ENCODE measurements at places on chromosomes 1 and 21.

DNA sequence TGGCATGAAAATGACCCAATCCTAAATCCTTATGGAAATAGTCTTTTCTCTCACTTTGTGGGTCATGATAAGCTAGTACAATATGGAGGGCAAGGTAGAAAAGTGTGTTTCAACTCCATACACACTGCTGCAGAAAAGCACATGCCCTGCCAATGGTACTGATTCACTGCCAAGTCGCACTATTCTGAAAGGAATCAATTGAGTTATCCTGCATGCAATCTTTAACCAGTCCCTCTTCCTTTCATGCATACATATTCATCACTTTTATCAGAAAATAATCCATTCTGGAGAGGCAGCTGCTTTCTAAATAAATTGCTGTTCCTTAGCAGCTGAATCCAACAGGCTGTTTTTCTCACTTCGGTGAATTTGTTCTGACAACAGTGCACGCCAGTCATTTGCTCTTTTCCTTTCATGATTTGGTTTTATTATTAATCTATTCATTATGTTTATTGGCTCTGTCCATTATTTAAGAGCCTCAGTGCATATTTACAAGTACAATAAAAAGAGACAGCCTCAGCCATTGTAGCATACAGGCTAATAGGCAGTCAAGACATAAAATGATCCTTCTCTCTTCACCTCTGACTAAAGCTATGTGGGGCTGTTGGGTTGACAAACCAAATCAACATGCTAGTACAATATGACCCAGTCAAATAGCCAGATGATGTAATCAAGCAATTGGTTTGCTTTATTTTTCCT is 108.8 kb downstream of the CHD1L start:
- no peak for DNase-seq

DNA sequence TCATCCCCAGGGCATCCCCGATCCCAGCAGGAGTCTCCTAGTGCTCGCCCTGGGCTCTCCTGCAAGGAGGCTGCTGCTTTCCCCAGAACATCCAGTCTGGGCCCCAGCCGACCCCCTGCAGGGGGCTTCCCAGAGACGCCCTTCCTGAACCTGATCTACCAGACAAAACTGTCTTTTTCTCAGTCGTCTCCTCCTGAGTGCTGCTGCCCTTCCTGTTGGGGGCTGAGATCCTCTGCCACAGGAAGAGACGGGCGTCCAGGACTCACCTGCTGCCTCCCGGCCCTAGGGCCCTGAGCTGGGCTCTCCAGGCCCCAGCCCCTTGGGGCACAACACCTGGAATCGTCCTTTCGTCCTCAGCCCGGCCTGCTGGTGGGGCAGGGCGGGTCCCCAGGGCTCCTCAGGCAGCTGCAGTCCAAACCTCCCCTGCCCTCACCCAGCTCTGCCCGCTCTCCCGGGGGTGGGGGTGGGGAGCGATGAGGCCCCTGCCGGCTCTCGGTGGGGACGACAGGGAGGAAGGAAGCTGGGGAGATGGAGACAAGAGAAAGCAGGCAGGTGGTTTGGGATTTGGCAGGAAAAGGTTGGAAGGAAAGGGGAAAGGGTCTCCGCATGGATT is 36.9 kb downstream of the TP73 start:
- DNase-seq, result no peak

- DNase-seq, result no peak
These were observed 1.3 kb upstream of the KRTAP10-11 start for GRCh38 chr21:44644878-44645277.

DNA sequence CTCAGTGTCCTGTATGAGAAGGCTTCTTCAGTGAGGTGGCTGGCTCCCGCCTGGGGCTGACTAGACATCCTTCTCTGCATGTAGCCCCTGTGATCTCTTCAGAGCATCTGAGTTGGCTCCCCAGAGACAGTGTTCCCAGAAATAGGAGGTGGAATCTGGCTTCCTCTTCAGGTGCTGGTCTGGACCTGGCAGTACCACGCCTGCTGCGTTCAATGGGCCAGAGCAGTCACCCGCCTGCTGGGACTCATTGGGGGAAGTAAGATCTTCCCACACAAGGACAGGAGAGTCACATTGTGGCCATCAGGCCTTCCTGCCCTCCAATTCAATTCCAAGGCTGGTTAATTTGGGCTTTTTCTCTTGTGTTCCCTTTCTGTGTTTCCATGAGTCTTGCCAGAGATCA is 51.0 kb downstream of the ADARB1 start:
- no peak for DNase-seq

GRCh38 chr21:16535626-16536025 is 805.8 kb downstream of the USP25 start:
- DNase-seq, result no peak

DNA sequence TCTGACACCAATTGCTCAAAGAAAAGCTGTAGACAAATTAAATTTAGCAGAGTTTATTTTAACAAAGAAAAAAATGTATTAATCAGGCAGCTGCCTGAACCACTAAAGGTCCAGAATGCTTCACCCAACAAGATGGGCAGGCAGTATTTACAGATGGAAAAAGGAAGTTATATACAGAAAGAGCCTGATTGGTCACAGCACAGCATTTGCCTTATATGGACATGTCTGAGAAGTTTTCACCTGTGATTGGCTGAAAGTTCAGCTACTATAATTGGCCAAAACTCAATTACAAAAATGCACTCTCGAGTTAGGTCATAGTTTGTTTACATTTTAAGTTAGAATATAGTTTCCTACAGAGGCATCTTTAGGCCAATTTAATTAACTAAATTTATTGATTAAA is 15.1 kb upstream of the FMO1 start:
- no peak for DNase-seq

DNA sequence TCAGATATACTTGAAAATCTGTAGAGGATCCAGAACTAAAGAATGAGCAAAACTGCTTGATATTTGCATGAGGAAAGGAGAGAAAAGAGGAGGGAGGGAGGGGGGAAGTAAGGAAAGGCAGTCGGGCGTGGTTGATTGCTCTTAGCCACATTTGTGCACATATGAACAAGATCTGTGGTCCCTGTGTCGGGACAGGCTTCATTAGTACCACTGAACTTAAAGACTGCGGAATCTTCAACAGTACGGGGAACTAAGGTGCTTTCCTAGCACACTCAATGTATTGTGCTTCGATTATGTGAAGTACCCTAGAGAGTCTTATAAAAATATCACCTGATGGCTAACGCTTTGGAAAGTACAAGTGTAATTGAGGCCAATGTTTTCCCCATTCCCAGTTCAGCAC is 59.9 kb downstream of the ZBTB18 start:
- no peak for DNase-seq

DNA sequence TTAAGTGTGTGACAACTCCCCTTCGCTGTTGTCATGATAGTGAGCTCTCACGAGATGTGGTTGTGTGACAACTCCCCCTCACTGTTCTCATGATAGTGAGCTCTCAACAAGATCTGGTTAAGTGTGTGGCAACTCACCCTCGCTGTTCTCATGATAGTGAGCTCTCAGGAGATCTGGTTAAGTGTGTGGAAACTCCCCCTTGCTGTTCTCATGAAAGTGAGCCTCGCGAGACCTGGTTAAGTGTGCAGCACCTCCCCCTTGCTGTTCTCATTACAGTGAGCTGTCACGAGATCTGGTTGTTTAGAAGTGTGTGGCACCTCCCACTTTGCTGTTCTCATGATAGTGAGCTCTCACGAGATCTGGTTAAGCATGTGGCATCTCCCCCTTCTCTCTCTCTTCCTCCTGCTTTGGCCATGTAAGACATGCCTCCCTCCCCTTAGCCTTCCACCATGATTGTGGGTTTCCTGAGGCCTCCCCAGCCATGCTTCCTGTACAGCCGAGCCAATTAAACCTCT is 25.1 kb upstream of the LSS start:
- DNase-seq, result no peak

DNA sequence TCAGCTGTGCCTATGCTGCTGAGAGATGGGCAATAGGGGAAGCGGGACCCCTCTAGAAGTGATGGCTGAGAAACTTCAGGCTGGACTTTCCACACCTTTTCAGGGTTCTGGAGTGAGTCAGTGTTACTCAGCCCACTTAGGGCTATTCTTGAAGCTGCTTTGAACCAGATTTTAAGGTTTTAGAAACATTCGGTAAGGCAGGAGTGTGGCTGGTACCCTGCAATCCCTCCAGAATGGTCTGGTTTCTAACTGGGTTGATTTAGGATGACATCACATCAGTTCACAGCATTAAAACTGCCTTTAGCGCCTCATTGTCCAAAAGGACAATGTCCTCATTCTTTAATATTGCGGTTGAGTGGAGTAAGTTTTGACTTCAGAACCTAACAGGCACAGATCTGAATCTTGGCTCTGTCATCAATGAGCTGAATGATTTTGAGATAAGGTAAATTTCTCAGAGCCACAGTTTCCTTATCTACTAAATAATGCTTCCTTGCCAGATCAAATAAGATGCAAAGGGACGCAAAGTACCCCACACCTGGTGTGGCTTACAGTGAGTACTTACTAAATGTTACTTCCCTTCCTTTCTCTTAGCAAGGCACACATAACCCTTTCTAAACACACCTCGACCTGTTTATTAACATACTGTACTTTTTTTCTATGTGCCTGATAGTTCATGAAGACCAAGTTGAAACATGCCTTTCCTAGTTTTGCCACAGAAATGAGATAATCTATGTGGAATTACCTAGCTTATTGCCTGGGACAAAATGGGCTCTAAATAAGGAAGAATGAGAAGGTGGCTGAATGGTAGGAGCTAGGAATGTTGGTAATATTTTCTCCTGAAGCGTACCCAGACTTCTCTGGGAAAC is 209.8 kb downstream of the ROR1 start:
- DNase-seq, result no peak

DNA sequence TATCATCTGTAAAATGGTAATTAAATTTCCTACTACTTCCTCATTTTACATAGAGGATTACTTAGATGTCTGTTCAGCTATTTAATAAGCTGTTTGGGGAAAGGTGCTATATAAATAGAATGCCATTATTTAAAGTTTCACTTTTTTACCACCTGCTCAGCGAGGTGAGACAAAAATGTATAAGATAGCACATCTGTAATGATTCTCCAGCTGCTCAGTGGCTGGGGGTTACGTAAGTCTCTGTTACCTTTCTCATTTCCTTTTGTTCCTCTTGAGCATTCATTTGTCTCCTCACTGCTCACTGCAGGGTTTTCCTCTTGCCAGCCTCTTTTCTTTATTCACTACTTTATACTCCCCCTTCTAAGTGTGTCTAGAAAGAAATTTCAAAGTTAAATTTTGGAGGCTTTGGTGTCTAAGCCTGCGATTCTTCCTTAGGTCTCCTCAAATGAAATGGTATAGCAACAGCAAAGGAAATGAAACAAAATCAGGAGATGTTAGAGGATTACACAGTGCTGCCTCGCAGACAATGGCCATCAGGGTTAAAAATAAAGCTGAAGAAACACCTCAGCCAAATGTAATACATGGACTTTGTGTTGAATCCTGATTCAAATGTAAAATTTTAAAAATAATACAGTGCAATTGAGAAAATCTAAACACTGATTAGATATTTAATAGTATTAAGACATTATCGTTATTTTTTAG is 6.8 kb downstream of the RGS8 start:
- no peak for DNase-seq

DNA sequence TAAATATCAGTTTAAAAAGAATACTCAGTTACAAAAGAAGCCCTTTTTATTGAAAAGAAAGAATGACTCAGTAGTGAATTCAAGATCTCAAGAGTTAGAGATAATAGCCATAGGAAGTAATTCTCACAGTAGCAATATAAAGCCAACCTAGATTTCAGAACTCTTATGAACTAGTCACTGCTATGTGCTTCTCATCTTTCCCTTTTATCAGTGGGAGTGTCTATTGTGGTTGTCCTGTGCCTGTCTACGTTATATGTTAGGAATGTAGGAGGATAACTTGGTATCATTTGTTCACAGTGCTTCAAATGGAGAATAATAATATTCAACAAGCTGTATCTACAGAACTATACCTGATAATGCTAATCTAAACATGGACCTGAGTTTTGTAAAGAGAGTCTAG is 73.1 kb upstream of the RGS21 start:
- no peak for DNase-seq

GRCh38 chr1:21264898-21265297 is 25.4 kb downstream of the ECE1 start:
- no peak for DNase-seq

DNA sequence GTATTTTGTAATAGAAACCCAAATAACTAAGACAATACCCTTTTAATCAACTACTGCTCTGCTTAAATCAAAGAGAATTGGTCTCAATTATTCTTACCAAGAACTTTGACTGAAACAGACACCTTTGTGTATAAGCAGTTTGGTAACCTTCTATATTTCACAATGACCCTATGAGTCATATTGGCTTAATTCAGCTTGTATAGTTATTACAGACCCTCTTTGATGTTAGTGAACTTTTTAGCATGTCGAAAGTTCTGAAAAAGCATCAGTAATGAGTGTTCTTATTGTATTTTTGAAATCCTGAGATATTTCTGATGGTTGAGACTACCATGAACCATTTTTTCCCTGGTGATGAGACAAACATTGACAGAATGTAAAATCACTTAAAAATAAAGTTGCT is 43.3 kb upstream of the RABGAP1L start:
- DNase-seq, result no peak

Measured in NCI-H748 treated with DMSO at 0.1 percent for 48 hours (cell line).